Activated CD4-positive, alpha-beta memory T cell treated with anti-CD3 and anti-CD28 coated beads for 36 hours (primary cell): ENCODE measurements at places on chromosomes 3 and 15.
A peak's percentile ranks its signal among the peaks of the same experiment; 100 is the strongest.

DNA sequence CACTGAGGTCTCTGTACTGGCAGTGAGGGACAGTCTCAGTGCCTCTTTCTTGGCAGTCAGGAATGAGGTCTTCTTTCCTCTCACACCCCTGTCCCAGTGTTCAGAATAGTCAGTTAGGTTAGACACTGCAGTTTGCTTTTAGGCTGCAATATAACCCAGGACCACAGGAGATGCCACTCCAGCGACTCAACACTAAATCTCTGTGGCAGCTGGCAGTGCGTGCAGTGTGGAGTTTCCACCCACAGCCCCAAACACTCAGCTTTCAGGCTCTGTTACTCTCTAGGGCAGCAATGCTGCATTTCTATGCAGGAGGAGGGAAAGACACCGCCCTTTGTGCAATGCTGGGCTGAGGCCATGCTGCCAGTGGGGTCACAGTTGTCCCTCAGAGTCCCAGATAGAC is 150.2 kb upstream of the SUCLG2 start:
- no peak for DNase-seq

DNA sequence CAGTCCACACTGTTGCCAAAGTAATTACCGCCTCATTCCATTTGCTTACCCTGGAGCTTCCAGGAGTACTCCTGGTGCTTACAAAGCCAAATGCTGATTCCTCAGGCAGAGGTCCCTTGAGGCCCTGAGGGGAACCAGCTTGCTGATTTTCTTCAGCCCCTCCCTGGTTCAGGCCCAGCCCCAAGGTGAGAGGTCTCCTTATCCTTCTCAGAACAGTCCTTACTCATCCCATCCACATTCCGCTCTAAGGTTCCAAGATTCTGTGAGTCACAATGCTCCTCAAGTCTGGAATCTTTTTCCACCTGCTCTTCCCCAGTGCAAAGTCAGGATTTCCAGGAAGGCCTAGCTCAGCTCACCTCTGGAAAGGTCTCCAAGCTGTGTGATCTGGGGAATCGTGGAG is 1.8 kb upstream of the ATP10A start:
- DNase-seq = no peak

DNA sequence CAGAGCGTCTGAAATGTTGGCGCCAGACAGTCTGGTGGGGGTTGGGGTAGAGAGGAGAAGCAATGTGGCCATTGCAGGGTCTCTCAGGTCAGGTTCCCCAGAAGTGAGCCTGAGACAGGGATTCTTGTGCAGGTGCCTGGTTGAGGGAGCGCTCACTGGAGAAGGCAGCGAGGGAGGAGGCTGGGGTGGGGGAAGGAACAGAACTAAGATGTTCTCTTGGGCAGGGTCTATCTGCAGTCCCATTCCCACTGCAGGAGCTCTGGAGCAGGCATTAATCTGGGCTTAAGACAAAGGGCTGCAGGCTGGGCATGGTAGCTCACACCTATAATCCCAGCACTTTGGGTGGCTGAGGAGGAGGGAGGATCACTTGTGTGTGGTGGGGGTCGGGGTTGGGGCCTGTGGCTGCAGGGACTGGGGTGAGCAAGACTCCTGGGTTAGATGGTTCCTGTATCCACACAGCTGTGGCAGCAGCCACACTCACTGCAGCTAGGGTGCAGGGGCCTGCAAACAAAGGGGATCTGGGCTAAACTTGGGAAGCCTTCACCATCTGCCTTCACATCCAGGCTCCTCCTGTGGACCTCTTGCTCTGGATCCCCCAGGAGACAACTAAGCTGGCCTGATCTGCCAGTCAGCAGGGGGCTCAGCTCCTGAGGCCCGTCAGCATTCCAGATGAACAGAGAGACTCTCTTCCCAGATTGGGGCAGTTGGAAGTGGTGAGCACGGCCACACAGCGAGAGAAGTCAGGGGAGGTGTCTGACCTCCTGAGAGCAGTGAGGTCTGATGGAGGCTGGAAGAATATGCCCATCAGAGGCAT is 172.5 kb downstream of the ABHD5 start:
- DNase-seq = no peak

GRCh38 chr15:85141726-85142125 is 160.1 kb downstream of the PDE8A start:
- no peak for DNase-seq

GRCh38 chr3:130967281-130967680 is 59.3 kb downstream of the ASTE1 start:
- DNase-seq = no peak

- DNase-seq = peak; percentile 69
Measured at GRCh38 chr3:101518421-101518871, 5.4 kb upstream of the SENP7 start.

DNA sequence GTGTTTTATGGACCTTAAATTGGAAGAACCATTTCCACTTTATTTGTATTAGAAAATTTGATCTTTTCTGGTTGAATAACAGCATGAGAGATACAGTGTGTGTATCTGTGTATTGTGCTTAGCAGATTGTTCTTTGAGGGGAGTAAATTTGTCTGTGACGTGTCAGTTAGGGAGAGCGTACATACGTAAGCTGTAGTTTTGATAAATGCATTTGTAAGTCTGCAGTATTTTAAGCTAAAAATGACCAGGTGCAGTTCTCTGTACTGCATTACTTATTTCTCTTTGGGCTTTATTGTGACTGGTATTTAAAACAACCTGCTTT is 264.8 kb downstream of the ROBO2 start:
- DNase-seq = no peak

GRCh38 chr3:172635588-172635987 is 75.3 kb downstream of the NCEH1 start:
- peak; percentile 25 for DNase-seq

DNA sequence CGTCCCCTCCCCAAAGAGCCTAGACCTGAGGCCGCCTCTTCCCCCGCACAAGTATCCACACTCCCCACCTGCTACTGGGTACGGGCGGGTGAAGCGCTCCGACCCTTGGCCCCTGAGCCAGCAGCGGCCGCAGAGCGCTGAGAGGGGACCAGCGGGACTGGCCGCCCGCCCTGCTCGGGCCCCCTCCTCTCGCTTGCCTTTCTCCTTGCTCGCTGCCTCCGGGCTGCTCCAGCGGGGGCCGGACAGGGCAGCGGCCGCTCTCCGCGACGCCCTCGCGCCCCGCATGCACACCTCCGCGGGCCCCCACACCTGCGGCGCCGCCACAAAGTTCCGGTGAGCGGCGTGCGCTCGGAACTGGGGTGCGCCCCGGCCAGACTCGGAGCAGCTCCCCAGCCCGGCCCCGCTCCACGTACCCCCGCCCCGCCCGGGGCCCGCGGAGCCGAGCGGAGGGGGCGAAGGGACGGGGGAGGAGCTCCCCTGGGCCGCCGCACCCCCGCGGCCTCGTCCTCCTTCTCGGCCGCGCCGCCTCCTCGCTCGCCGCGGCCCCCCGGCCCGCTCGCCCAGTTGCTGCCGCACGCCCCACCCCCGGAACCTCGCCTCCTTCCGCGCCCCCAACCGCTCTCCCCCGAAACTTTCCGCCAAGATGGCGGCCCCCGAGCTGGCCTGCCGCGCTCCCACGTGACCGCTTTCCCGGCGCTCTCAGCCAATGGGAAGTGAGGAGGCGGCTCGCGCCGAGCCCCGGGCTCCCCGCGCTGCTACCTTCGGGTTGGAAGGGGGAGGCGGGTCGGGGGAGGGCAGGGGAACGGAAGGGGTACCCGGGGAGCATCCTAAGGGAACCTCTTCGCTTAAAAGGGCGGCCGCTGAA is 704 bp downstream of the DLG1 start:
- DNase-seq = peak; percentile 94

DNA sequence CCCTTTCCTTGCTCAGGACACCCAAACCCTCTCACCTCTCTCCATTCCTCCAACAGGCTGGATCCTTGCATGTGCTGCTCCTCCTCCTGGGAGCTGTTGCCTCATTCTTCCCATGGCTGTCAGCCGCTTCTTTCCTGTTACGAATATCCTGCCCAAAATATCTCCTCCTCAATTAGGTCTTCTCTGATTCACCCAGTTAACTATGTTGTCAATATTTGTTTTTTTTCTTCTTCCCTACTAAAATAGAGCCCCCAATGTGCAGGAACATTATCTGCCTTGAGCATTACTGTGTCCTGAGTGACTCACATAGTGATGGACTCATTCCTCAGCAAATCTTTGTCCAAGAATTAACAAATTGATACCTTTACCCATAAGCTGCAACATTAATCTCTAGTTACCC is 357.2 kb downstream of the CLSTN2 start:
- DNase-seq = no peak

DNA sequence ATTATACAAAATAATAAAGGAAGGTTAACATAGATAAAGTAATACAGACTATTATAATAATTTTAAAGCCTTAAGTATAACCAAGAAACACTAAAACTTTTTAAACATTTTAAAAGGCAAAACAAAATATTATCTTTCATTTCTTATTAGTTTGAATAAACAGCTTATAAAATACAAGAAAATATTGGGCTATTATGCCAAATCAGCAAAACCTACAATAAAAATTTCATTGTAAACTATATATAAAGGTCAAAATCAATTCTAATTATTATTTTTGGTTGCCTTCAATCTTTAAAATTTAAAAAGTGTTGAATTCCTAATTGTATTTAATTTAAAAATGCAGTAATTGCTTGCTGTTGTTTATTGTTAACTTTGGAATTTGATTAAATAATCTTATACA is 430.0 kb downstream of the ROBO1 start:
- DNase-seq = no peak

- no peak for DNase-seq
Measured at GRCh38 chr3:36461597-36461996, 81.3 kb downstream of the STAC start.

DNA sequence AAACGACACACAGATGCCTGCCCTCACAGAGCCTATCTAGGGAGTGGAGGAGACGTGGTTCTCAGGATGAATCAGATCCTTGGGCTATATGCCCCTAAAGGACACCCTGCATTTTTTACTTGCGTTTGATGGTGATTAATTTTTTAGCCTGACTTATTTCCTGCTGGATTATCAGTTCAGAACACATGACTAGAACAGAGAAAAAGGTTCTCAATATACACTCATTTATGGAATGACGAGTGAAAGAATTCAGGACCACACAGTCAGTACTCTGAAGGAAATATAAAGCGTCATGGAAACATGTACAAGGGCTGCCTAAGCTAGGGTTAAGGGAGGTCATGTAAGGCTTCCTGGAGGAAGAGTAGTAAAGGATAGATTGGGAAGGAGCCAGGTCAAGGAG is 121.8 kb downstream of the SSR3 start:
- DNase-seq = no peak

DNA sequence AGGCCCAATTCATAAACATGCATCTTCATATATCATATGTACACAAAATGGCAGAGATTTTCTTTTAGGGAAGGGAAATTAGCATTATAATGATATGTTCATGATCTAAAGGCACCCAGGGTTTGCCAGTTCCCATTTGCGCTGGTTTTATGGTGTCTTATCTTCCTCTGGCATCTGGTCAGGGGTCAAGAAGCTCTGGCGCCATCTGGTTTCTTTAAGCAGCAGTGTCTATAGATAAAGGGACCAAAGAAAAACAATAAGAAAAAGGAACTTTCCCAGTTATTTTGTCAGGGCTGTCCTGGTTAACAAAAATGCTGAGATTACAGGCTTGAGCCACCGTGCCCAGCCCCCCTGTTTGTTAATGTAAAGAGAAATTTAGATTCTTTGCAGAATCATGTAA is 3.3 kb upstream of the DCP1A start:
- peak; percentile 12 for DNase-seq

DNA sequence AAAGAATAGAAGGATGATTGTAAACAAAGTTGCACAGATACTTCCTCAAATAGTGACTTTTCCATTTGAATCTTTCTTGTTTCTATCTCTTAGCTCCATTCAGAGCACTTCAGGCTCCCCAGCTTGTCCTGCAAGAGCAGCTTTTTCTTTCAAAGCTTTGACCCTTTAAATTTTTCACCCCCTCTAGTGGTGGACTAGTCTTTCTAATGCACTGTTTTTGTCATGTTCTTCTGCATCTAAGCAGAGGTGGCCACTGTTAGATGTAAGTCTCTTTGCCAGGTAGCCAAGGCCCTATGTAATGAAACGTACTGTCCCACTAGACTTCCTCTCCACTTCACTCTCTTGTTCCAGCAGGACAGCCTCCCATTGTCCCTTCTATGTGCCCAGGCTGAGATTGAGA is 74.0 kb upstream of the MANF start:
- no peak for DNase-seq

- no peak for DNase-seq
Measured at GRCh38 chr3:151955356-151955755, 81.9 kb downstream of the SUCNR1 start.

DNA sequence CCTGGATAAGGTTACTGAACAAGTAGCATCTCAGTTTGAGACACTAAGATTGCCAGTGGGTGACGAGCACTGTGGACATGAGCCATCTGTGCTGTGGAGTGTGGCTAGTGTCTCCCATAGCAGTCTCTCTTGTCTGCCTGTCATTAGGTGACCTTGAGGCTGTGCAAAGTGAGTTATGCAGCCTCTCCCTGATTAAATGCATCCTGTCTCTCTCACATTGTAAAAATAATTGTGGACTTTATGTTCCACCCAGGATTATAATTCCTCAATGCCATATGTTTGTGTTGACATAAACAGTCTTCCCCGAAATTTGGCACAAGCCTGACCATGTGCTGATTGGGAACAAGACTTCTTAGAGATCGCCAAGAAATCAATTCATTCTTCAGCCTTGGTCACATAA is 168.9 kb downstream of the MYRIP start:
- no peak for DNase-seq

DNA sequence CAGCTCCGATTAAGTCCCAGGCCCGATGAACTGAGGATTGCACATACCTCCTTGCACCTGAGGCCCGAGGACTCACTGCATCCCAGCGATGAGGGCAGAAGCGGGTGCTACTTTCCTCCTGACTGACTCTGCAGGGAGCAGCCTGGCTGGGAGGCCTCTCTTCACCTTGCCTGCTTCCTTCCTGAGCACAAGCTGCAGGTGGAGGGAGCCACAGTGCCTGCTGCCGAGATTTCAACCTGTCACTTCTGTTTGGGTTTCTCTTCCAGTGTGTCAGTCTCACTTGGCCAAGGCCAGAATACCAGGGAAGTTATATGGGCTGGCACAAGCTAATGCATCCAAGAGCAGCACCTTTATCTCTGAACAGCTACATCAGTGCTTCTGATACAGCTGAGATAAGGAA is 185.4 kb downstream of the NTRK3 start:
- no peak for DNase-seq

DNA sequence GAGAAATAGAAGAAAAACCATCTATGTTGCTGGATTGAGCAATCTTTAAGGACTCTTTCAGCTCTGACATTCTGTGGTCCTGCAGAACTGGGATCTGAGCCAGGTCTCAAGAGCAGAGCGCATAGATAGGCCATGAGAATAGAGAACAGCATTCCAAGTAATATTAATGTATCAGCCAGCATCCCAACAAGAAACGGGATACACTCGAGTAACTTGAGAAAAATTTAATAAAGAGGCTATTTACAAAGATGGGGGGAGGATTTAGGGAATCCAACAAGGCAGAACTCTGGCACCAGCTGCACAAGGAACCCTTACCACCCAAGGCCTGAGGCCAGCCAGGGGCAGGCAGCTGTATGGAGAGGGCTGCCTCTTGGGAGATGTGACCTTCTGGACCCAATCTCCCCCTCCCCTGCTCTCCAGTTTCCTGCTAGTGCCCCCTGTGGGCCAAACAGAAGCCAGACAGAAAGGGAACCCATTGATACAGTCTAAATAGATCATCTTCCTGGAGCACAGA is 8.2 kb downstream of the TMOD2 start:
- DNase-seq = peak; percentile 31
